ENCODE measurements at places on chromosomes 3 and 15.
A peak's percentile ranks its signal among the peaks of the same experiment; 100 is the strongest.

- DNase-seq = no peak
Observed at GRCh38 chr15:93288728-93289294, 199.8 kb upstream of the RGMA start.

- no peak for DNase-seq
Observed at GRCh38 chr3:106097817-106098435, 229.1 kb upstream of the CBLB start.

DNA sequence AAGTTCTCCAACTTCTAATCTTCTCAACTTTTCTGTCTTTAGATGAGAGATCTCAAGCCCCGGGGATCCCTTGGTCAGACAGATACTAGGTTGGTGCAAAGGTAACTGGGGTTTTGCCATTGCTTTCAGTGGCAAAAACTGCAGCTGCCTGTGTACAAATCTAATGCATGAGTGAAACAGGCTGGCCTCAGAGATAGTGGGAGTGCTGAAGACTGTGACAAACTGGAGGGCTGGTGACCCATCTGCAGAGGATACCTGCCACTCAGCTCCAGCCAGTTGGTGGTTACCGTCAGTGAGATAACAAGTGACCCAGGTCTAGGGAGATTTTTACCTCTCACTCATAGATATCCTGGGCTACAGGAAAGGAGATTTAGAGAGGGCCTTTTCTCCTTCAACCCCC lies 85.7 kb downstream of the RYR3 start:
- no peak for DNase-seq

GRCh38 chr3:177615015-177615414 lies 417.7 kb upstream of the TBL1XR1 start:
- DNase-seq = peak; percentile 50

- DNase-seq = no peak
Observed at GRCh38 chr3:133424937-133425869, 25.3 kb downstream of the BFSP2 start.

GRCh38 chr15:24919446-24919845 lies 35.3 kb upstream of the SNRPN start:
- no peak for DNase-seq

DNA sequence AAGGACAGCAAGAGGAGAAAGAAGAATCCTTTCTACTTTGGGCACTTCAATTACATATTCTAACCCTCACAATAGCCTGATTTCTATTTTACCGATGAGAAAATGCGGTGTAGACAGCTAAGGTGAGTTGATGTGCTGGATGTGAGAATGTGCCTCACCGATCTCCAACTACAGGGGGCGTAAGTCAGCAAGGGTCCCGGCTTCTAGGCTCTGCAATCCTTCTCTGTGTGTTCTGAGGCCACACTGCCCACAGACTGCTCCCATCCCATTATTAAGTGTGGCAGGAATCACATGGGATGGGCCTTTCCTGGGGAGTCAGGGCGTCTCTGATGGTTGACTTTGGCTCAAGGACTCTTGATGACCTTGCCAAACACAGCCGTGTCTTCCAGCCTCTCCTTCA lies 23.6 kb upstream of the RPL35A start:
- DNase-seq = no peak

GRCh38 chr3:14033023-14033422 lies 91.6 kb downstream of the CHCHD4 start:
- DNase-seq = no peak

DNA sequence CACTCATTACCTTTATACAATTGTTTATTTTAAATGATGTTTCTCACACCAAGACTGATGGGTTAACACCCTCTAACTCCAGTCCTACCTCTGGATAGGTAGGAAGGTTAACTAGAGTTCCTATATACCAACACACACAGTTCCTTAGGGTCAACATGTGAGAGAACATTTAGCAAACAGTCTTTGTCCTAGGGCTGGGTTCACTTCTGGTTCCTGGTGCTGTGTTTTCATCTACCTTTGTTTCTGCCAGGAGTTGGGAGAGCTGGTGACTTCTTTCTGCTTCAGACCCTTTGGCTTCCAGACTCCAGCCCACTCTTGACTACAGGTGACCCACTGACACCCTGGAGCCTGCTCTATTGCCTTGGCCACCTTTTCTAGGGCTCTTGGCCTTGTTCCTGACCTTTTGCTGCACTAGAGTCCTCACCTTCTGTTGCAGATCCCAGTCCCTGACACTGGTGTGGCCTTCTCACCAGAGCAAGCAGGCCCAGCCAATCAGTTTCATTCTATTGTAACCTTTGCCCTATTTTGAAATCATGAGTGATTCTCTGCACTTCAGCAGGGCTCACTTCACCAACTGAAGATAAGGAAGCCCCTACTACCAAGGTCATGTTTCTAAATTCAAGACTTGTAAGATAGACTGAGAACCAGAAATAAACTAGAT lies 50.0 kb upstream of the SECISBP2L start:
- no peak for DNase-seq

GRCh38 chr3:58203541-58203940 lies 7.2 kb downstream of the DNASE1L3 start:
- DNase-seq = no peak

DNA sequence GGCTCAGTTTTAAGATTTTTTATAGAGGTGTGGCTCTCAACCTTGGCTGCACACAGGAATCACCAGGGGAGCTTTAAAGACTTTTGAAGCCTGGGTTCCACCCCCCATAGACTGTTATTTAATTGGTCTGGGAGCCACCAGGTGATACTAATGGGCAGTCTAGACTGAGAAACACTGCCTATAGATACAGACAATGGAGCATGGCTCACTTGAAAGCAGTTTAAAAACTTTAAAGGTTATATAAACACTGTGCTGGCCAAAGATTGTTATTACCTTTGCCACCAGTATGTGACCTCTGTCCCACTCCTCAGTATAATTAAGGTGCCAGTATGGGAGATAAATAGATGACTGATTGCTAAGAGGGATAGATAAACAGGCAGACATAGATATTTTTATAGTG lies 3.8 kb downstream of the GOLIM4 start:
- no peak for DNase-seq

- DNase-seq = no peak
Observed at GRCh38 chr3:30285188-30286006, 321.0 kb upstream of the TGFBR2 start.

DNA sequence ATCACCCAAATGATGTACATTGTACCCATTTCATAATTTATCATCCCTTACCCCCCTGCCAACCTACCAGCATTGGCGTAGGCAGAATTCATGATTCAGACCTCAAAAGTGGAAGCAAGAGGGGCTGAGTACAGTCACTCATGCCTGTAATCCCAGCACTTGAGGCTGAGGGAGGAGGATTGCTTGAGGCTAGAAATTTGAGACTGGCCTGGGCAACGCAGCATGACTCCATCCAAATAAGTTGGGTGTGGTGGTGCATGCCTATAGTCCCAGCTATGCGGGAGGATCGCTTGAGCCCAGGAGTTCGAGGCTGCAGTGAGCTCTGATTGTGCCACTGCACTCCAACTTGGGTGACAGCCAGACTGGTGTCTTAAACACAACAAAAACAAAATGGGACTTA lies 10.4 kb downstream of the TTC14 start:
- no peak for DNase-seq

- DNase-seq = no peak
Observed at GRCh38 chr3:167095976-167096375, 284.1 kb downstream of the ZBBX start.

DNA sequence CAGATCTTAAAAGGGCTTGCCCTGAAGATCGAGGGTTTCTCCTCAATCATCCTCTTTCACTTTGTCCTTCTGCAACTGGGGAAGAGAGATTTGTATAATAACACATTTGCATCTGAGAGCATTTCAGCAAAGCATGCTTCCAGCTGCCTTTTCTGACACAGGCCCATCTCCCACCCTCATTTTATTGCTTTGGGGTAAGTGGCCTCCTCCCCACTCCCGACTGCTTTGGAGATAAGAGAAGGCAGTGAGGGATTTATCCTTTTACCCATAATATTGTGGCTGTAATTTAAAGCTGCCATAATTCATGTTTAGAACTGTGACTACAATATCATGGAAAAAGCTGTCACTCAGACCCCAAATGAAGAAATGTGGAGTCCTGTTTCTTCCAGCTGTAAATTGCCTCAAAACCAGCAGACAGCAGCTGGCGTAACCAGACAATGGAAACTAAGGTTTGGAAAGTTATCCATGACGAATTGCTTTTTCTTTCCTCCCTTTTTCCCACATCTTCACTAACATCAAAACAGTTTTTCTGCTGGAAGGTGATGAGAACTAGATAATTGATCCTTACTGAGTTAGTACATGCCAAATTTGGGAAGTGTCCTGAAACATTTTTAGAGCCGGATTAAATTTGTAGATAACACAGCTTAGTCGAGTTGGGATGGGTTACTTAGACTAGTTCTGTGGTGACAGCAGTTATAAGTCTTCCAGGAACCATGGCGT lies 104.2 kb upstream of the PFN2 start:
- DNase-seq = no peak

- DNase-seq = peak; percentile 59
Observed at GRCh38 chr3:133574260-133574881, 885 bp downstream of the CDV3 start.

GRCh38 chr3:51099794-51100535 lies 285.1 kb upstream of the MANF start:
- DNase-seq = peak; percentile 23

GRCh38 chr3:159657176-159657575 lies 331.5 kb upstream of the IL12A start:
- DNase-seq = no peak

GRCh38 chr15:74832826-74833225 lies 6.4 kb downstream of the CPLX3 start:
- no peak for DNase-seq

- DNase-seq = no peak
Observed at GRCh38 chr3:110470310-110470709, 601.3 kb upstream of the NECTIN3 start.

DNA sequence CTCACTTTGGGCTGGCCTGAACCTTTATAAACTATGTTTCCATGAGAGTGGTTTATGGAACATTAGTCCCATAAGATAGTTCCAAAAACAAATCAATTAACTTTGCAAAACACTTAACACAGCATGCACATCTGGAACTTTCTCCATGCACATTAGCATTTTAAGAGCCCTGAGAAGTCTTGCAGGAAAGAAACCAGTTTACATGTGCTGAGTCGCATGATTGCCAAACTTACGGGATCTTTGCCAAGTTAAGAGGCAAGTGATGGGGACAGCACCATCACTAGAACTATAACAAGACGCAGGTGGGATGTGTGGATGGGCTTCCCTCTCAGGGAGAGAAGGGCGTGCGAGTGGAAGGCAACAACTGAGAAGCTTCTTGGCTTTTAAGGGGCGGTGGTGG lies 20.7 kb downstream of the ADAMTS9 start:
- peak; percentile 14 for DNase-seq

- DNase-seq = no peak
Observed at GRCh38 chr15:70514251-70514650, 249.1 kb downstream of the UACA start.

GRCh38 chr3:124684459-124684858 lies 45.8 kb upstream of the UMPS start:
- no peak for DNase-seq

DNA sequence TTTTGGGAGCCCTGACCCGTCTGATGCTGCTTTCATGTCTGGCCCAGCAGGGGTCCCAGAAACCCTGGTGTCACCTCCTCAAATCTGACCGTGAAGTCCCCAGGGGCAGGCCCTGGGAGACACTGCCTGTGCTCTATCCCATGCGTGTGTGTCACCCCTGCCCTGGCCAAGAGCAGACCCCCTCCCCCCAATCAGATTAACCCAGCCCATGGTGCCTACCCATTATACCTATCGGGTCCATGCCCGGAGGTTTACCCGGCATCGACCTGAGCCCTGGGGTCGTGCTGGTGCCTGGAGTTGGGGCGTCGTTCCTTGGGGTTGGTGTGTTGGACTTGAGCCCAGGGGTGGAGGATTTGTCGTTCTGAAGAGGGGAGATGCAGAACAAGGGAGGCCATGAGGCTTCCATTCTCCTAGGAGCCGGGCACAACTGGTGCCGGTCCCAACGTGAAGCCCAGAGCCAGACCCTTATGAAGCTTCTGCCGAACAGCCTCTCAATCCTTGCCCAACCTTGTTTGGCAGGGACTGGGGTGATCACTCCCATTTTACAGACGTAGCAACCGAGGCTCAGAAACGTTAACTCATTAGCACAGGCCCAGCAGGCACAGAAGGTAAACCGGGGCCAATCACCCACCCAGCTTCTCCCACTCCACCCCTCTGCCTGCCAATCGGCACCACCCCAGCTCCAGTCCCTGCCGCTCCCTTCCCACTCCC lies 39.6 kb downstream of the TLE3 start:
- no peak for DNase-seq

DNA sequence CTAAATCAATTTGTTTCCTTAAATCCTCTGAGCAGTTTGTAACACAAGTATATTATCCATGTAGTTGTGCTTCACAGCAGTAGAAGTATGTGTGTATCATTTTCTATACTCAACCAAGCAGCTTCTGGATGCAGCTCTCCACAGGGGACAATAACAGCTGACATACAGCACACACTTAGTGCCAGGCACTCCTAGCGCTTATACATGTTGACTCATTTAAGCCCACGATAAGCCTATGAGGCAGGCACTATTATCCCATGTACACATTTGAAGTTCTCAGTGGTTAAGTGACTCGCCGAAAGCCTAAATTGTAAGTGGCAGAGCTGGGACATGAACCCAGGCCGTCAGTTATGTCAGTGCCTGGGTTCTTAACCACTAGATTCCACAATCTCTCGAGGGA lies 20.3 kb upstream of the LPP start:
- DNase-seq = peak; percentile 79

DNA sequence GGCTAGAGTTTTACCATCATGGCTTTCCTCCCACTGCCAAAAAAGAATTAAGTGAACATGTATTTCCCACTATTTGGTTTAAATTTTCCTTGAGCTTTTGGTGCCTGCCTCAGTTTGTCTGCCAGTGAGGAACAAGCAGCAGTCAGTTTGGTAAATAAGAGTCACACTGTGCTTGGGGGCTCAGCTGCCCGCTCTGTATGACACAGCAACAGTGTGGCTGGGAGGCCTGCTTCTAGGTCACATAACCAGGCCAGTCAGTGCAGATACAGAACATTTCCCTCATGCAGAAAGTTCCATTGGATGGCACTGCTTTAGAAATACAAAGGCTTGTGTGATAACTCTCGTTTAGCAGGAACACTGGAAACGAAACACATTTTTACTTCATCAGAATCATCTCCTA lies 25.7 kb downstream of the FYCO1 start:
- DNase-seq = no peak

- DNase-seq = no peak
Observed at GRCh38 chr3:36210840-36211651, 169.3 kb upstream of the STAC start.

GRCh38 chr3:143764840-143765239 lies 83.4 kb downstream of the SLC9A9 start:
- DNase-seq = no peak

Measured in RCC 7860 (cell line).